ENCODE measurements at places on chromosomes 5 and 9.

DNA sequence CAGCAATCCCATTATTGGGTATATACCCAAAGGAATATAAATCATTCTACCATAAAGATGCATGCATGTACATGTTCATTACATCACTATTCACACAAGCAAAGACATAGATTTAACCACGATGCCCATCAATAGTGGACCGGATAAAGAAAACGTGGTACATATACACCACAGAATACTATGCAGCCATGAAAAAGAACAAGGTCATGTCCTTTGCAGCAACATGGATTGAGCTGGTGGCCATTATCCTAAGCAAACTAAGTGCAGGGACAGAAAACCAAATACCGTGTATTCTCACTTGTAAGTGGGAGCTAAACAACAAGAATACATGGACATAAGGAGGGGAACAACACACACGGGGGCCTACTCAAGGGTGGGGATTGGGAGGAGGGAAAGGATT, 33.8 kb upstream of the LAMC3 start:
- DNase-seq: no peak

DNA sequence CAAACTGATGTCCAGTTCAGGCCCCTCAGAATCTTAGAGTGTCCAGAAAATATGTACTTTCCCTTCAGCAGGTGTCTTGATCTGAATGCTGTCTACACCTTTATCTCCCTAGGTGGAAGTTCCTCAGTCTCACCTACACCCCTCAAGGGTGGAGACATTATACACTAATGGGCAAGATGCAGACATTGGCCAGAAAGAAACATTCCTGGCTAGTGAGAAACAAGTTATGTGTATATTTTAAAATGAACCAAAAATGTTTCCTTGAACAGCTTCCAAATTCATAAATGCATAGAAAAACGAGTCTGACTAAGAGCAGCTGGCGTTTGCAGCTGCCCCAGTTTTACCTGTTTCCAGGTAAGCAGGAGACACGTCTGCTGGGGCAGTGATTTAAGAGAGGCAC, 140.5 kb upstream of the IRX4 start:
- no peak for DNase-seq

- no peak for DNase-seq
Observed at GRCh38 chr5:10866913-10867312, 105.9 kb upstream of the DAP start.

DNA sequence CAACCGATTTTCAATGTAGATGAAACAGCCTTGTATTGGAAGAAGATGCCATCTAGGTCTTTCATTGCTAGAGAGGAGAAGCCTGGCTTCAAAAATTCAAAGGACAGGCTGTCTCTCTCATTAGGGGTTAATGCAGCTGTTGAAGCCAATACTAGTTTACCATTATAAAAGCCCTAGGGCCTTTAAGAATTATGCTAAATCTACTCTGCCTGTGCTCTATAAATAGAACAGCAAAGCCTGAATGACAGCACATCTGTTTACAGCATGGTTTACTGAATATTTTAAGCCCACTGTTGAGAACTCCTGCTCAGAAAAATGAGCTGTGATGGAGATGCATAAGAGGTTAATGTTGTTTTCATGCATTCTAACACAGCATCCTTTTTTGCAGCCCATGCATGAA, 188.5 kb downstream of the TRIM32 start:
- DNase-seq: no peak

- no peak for DNase-seq
Observed at GRCh38 chr9:105150991-105151685, 93.3 kb upstream of the SLC44A1 start.

DNA sequence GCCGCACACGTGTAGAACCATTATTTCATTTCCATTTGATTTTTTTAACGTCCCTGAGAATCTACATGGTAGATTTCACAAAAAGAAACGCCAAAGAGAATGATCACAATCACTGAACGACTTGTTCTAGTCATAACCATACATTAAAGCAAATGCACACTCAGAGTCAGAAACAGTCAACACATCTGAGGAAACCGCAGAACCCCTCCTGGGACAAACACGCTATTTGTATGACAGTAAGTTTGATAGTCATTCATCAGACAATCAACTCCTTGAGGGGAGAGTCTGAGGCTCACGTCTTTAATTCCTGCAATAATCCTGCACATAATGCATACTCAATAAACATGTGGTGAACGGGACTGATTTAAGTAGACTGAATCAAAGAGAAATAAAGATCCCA, 129.2 kb downstream of the MED27 start:
- DNase-seq: no peak

GRCh38 chr9:2771661-2772060, 54.4 kb downstream of the KCNV2 start:
- no peak for DNase-seq

GRCh38 chr9:137429974-137430722, 7.0 kb downstream of the NOXA1 start:
- no peak for DNase-seq

- no peak for DNase-seq
Observed at GRCh38 chr5:132296412-132297016, 2.3 kb downstream of the SLC22A4 start.

- DNase-seq: no peak
Observed at GRCh38 chr5:110441035-110441434, 285.4 kb downstream of the TMEM232 start.

GRCh38 chr9:14312719-14313377, 1.1 kb downstream of the NFIB start:
- DNase-seq: no peak

DNA sequence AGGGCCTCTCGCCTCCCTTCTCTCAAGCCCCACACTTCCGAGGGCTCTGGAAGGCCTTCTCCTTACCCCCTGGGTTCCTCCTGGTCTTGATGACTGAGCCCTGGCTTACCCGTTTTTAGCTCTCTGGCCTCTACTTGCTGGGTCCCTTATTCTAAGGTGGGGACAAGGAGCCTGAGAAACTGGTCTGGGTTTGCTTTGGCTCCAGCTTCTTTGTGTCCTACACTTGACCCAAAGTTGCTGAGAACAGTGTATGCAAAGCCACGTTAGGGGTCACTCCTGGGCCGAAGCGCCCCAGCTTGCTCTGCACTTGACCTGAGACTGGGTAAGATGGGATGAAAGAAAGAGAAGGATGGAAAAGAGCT, 788 bp downstream of the ZNF346 start:
- DNase-seq: peak; percentile 22

- no peak for DNase-seq
Observed at GRCh38 chr5:126745259-126745992, 31.5 kb upstream of the LMNB1 start.

DNA sequence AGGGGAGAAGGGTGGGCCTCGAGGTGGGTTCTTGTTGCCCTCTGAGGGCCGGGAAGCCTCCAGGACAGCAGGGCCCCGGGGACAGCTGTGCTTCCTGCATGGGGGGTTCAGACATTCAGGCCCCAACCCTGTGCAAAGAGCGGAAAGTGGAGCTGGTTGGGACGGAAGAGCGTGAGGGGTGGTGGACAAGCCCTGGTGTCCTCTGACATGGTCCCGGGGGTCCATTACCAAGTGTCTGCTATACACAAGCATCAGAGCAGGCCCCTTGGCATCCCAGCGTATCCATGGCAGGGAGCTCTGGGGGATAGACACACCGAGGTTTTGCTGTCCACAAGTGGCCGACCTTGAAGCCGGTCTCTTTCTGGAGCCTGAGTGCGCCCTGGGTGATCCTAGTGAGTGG, 9.3 kb downstream of the PLPP7 start:
- DNase-seq: no peak

DNA sequence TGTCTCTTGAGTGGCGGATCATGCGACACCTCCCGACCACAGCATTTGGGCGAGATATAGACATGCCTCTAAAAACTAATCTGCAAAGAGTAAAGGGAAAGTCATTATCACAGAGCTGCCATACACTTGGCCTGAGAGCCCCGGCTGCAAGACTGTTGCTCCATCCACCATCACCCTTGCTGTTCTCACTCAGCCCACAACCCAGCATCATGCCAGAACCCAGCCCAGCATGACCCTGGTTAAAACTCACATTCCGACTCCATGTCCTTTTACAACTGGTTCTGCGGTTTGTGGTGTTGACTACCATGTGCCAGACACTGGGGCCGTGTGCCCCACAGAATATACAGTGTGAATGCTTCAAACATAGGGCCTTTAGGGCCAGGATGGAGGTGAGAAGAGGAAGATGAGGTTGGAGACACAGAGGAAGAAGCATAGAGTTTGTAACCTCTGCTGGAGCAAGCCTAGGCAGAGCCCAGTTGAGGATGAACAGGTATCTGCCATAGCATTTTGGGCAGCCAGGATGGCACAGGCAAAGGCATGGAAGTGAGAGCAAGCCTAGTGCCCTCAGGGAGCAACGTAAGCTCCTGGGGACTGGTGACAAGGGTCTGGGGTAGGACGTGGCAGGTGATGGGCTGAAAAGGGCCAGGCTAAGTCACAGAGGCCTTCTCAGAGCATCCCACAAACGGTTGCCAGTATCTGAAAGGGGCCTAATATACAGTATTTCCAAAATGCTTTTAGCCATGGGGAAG, 37.5 kb upstream of the SMU1 start:
- no peak for DNase-seq

GRCh38 chr9:69179037-69179436, 5.0 kb downstream of the TJP2 start:
- DNase-seq: no peak

- DNase-seq: peak; percentile 43
Observed at GRCh38 chr9:74556685-74557084, 59.5 kb downstream of the RORB start.

DNA sequence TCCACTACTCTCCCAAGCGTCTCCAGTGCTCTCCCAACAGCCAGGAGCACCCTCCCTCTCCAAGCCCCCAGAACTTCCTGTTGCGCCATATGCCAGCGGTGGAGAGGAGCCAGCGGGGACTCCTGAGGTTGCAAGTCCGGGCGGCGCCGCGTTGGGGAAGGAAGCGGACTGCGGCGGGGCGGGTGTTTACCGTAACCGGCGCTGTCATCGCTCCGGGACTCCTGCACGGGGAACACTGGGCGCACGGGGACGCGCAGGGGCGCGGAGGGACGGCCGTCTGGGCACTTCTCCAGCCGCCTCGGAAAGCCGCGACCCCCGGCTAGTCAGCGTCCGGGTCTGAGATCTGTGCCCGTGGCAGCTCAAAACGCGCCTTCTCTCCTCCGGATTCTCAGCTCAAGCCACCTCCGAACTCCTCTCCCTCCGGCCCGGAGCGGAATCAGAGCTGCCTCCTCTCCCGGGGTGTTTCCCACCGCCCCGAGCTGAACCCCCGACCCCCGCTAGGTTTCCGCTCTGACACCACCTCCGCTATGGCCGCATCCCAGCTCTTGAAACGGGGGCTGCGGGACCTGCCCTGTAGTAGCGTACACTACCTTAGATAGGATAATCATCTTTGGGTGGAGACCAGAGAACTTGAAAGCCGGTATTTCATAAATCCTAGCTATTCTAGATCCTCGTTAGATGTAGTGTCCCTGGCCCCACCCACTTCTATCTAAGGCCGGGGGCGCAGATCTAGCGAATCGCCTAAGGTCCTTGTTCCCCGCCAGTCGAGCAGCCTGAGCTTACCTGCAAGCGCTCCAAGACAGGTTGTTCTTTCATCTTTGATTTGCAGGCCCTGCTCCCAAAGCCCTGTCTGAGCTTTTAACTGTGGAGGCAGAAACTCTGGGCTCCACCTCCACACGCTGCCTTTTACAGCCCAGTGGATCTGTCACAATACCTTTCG, at the start of gene TRPM6:
TSS of gene TRPM6 (minus strand) at position 881 of the 940 bp plus-strand sequence. CDS start at position 816, 65 bp downstream.
- peak; percentile 51 for DNase-seq

DNA sequence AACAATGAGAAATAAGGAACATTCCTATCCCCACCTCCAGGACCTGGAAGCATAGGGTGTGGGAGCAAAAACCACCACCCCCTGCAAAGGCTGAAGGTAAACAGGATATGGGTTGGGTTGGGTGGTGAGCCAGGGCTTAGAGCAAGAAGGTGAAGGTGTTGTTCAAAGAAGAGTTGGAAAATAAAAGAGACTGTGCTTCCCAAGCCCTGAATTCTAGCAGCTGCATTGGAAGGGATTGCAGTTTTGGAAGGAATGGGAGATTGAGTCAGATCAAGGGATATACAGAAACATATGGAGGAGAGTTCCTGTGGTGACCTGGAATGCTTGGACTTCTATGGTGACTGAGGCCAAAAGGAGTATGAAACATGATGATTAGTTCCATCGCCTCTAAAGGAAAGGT, 24.7 kb upstream of the MTAP start:
- DNase-seq: no peak

Measured in activated CD4-positive, alpha-beta T cell treated with anti-CD3 and anti-CD28 coated beads for 48 hours (primary cell).